ENCODE measurements at places on chromosomes 7 and 10. TPM values are rescaled to one million over a fixed set of nuclear protein-coding genes. Genes with fewer than 3 reads are reported as not detected.

C10orf143 gene
- 4.3 TPM for total RNA-seq

ELN gene
- not detected for total RNA-seq

PMS2 gene
- total RNA-seq: 22.5 TPM

FANK1 gene
- not detected for total RNA-seq

NPFFR1 gene
- total RNA-seq: not detected

GRID1 gene
- not detected for total RNA-seq

SH3PXD2A gene
- total RNA-seq: 14.5 TPM

UBE2D4 gene
- 7.6 TPM for total RNA-seq

CARD11 gene
- total RNA-seq: 136 TPM

- DNase-seq: no peak
Measured at GRCh38 chr10:95312257-95312656, 21.5 kb upstream of the PDLIM1 start.

GRCh38 chr10:112801004-112801403, 149.0 kb upstream of the TCF7L2 start:
- no peak for DNase-seq

- no peak for DNase-seq
Measured at GRCh38 chr7:107020400-107020799, 24.1 kb upstream of the PRKAR2B start.

DNA sequence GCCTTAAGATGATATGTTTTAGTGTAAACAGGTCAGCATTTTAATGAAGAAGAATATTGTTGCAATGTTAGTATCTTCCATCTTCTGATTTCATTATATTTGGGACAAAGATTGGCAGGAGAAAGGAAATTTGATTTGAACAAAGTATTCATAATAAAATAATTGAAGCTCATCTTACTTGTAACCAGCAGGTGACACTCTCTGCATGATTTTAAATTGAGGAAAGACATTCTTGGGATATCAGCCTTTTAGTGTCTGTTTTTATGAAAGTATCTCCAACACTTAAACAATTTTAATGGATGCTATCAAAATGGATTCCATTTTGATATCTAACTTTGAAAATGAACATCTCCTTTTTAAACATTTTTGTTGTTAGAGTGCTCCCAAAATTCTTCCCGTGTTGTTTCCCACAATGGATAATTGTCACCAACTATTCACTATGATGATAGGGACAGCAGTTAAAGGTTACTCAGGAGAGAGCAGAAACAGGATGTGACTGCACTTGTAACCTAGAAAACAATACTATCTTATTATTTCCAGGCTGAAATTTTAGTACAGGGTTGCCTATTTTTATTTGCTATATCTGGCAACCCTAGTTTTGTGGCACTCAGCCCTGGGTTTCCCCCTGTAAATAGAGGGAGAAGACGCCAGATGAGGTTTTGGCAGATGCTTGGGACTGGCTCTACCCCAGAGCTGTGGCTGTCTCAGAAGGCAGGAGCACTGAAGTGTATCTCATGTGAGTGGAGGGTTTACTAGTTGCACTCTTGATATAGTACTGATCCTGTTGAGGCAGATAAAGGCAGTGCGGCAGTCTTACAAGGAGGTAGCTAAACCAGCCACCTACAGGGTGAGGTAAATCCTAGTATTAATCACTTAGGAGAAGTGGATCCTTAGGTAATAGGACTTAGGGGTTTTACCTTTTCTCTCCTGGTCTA, 31.0 kb upstream of the ABCB4 start:
- DNase-seq: no peak

- DNase-seq: no peak
Measured at GRCh38 chr10:21975378-21975990, 28.0 kb downstream of the DNAJC1 start.

- no peak for DNase-seq
Measured at GRCh38 chr10:81872206-81872862, 2.7 kb upstream of the NRG3 start.

GRCh38 chr7:106788637-106789036, 76.4 kb upstream of the PIK3CG start:
- no peak for DNase-seq

- no peak for DNase-seq
Measured at GRCh38 chr10:17783751-17784150, 25.4 kb upstream of the MRC1 start.

GRCh38 chr10:71834343-71834674, 16.7 kb downstream of the PSAP start:
- DNase-seq: no peak

GRCh38 chr10:13180788-13181187, 19.4 kb downstream of the MCM10 start:
- DNase-seq: peak; percentile 44

DNA sequence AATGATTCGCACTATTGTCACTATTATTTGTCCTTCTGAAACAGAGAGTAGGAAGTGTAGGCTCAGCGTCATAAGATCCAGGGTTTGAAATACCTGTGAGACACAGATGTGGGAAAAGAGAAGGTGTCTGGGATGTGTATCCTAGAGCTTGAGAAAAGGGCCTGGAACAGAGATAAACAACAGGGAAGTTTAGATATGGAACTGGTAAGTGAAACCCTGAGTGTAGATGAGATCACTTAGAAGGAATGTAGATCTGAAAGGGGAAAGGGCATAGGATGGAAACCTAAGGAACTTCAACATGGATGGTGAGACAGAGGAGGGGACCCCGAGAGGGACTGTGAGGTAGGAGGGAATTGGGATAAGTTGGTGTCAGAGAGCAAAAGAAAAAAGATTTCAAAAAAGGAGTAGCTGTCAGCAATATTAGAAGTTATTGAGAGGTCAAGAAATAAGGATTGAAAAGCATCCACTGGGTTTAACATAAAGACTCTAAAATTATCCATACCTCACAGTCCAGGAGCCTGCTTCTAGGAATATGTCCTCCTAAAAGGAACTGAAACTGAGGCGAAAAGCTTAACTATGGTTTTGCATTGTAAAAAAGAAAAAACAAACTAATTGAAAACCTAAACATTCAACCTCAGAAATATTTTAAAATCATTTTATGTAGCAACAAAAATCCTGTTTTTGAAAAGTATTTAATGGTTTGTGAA, 119.2 kb upstream of the NPVF start:
- DNase-seq: no peak

GRCh38 chr7:25158966-25159365, 33.9 kb upstream of the CYCS start:
- DNase-seq: no peak

DNA sequence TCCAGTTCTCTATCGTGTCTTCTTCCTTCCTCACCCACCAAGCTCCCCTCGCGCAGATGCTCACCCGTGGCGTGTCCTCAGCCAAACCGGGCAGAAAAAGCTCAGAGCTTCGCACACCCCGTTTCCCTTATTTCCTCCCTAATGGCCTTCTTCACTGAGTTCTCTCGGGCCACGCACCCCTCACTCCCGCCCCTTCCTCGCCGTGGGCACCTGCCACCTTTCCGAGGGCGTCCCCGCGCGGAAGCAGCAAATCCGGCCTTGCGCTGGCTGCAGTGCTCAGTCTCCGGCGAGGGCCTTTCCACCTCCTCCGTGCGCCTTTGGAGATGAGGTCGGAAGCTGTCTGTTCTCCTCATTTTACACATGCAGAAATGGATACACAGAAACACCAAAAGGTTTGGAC, 12.4 kb upstream of the CALML3 start:
- DNase-seq: no peak

GRCh38 chr7:137142376-137142775, 201.2 kb downstream of the PTN start:
- no peak for DNase-seq

GRCh38 chr7:39554583-39555165, 11.5 kb upstream of the YAE1 start:
- no peak for DNase-seq

DNA sequence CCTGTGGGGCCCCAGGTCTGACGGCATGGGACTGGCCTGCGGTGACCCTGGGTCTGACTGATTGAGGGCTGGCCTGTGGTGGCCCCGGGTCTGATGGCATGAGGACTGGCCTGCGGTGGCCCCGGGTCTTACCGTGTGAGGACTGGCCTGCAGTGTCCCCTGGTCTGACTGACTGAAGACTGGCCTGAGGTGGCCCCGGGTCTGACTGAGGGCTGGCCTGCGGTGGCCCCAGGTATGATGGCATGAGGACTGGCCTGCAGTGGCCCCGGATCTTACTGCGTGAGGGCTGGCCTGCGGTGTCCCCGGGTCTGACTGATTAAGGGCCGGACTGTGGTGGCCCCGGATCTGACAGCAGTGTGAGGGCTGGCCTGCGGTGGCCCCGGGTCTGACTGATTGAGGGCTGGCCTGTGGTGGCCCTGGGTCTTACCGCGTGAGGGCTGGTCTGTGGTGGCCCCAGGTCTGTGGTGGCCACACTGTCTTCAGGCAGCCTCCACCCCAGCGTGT, 10.9 kb downstream of the JAKMIP3 start:
- DNase-seq: no peak

DNA sequence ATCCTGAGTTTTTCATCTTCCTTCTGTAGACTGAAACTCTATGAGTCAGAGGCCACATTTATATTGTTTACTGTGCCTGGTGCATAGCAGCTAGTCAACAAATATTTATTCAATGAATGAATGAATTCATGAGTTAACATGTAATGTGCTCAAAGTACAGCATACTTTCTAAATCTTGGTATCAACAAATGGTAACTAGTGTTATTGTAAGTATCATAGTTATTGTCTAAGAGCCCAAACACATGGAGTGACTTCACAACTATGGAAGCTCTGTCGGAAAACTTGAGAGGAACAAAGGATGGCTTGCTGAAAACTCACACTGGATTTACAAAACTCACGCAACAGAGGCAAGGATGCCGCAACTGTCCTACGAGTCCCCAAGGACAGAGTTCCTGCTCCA, 35.9 kb downstream of the DENND2A start:
- DNase-seq: no peak

Measured in activated CD8-positive, alpha-beta memory T cell treated with anti-CD3 and anti-CD28 coated beads, Interleukin-2, amount 10 ng/mL, durations not matched to agents 7 days and 5 days (primary cell).